Urinary bladder (tissue), 4 donors: ENCODE measurements at places on chromosomes 11 and 22. TPM values are rescaled to one million over a fixed set of nuclear protein-coding genes. Genes with fewer than 3 reads are reported as not detected.

Gene TMEM218
- 35.3 TPM for polyA plus RNA-seq

- no peak for DNase-seq
Measured at GRCh38 chr11:40280159-40281051, 1179.0 kb downstream of the LRRC4C start.

Gene PRODH
- 7.5 TPM for polyA plus RNA-seq

Gene YPEL1
- polyA plus RNA-seq = 5.5 TPM

DNA sequence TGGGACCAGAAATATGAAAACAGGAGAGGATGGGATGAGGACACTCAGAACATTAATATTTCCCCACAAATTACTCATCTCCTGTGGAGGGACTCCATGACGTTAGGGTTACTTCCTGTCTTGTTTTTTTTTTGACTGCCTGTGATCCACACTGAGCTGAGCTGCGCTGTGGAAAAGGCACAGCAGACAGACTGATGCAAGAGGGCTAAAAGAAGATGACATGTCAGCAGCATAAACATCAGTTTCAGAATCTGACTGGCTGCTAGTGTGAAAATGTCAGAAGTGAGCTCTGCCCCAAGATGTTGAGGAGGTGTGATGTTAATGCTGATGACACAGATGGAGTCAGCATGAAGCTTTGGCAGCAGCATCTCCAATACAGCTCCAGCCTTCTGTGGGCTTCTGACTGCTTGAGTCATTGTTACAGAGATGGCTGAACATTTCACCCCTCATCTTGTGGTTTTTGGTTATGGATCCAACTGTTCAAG lies 286.8 kb downstream of the BLID start:
- no peak for DNase-seq

Gene CALCA
- polyA plus RNA-seq = 0.20 TPM

DNA sequence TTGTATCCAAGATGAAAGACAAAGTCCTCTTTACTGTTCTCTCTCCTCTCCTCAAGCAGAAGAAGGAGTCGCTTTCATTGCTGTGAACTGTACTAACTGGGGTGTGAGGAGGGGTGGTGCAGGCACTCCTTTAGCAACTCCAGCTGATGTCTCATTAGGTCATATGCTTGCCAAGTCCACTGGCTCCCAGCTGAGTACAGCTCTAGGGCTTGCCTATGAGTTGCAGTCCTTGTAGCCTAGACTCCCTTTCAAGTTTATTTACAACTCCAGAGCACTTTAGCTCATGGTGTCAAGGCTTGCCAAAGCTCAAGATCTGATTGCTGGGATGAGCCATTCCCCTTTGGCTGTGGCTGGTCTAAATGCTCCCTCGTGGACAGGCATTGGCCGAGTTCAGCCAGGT lies 55.1 kb upstream of the PDGFD start:
- no peak for DNase-seq

Gene LRRC4C
- 3.0 TPM for polyA plus RNA-seq

DNA sequence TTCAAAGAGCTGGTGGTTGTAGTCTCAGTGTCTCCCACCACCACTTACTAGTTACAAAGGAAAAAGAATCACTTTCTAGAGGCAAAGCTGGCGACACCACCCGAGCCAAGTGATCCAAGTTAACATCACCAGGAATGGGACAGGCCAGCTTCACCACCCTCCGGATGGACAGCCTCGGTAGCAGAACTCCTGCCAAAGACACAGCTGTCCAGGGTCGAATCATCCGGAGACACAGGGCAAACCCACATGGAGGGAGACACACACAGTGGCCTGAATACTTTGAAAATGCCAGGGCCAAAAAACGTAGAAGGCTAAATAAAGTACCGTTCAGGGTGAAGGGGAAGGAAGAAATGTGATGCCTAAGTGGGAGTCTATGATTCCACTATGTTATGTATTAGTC lies 33.1 kb downstream of the KCNQ1 start:
- DNase-seq = no peak
